Esophagus squamous epithelium (tissue), 5 donors: ENCODE measurements at places on chromosomes 2 and 18. TPM values are rescaled to one million over a fixed set of nuclear protein-coding genes. Genes with fewer than 3 reads are reported as not detected.

GRCh38 chr2:190879474-190880377 is 895 bp upstream of the GLS start:
- no peak for DNase-seq

DNA sequence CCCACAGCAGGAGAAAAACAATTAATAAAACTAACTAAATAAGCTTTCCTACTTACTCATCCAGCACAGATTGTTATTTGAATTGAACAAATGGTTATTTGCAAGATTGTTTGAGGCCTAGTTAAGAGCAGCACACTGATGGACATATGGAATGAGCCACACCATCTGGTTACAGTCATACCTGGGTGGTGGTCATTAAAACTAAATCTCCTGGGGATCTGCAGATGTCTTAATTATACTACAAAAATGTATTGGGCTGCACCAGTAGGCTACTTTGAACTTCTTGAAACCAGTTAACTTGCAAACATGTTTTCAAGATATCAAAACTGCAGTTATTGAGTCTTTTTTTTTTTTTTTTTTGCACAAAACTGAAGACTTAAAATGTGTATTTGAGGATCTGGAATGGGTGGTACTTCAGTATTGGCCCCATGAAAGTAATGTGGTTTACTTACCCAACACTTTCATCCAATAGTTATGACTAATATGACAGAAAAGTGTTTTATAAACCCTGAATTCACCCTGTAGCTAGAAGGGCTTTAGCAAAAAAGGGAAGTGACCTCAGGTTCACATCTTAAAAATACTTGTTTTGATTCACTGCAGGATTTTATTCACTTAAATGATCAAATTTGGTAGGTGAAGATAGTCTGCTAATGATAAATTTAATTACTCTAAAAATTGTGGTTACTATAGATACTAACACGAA is 10.8 kb downstream of the AGFG1 start:
- no peak for DNase-seq

GRCh38 chr2:182444806-182445205 is 18.0 kb upstream of the PDE1A start:
- no peak for DNase-seq

- no peak for DNase-seq
These were observed 228.9 kb upstream of the FOSL2 start for GRCh38 chr2:28163627-28164279.

The SP140L gene
- 8.6 TPM for total RNA-seq

GRCh38 chr2:240557101-240557751 is 562 bp downstream of the ANKMY1 start:
- no peak for DNase-seq

DNA sequence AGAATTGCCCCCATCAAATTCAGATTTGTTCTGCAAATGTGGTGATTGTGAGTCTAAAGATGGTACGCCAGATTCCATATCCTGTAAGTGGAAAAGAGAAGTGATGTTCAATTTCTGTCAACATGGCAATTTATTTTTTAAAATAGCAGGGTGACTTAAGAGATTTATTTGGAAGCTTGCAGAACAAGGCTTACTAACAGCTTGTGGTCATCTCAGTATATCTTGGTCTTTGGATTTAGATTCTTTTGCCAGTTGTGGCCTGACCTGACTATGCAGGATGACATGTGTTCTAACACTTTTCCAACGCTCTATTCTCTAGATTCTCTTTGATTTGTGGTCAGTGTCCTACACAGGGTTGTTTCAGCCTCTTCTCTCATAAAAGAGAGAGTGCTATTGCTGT is 74.4 kb downstream of the MAP3K20 start:
- DNase-seq, result no peak

DNA sequence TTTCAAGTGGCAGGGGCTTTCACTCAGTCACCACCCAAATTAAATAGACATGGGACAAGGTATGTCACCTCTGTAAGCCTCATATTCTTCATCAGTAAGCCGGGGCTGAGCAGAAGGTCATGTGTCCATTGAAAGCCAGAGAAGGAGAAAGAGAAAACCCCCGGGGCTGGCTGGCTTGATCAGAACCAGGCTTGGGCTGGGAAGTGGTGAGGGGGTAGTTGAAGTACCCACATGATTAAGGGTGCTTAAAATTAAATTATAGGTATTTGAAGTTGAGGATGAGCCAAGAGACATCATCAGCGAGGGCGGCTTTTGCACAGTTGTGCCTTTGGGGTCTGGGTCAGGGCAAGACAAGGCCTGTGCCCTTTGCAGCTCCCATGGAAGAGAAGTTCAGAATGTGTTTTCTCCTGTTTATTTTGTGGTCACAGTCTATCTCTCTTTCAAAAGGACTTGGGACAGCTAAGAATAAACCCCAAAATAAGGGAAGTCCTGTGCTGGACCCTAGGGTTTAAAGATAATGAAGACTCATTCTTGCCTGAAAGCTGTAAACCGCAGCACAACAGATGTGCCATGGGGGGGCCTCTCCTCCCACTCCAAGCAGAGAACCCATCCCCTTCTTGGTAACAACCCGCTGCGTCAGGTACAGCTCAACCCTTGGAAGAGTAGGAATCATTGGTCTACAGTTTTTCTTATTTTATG is 10.7 kb downstream of the DBI start:
- DNase-seq, result no peak

- DNase-seq, result no peak
These were observed 4.6 kb downstream of the TGIF1 start for GRCh38 chr18:3454365-3455089.

The TANC1 gene
- total RNA-seq, result 36.6 TPM

- DNase-seq, result no peak
These were observed 33.7 kb upstream of the OSBPL6 start for GRCh38 chr2:178160601-178161000.

DNA sequence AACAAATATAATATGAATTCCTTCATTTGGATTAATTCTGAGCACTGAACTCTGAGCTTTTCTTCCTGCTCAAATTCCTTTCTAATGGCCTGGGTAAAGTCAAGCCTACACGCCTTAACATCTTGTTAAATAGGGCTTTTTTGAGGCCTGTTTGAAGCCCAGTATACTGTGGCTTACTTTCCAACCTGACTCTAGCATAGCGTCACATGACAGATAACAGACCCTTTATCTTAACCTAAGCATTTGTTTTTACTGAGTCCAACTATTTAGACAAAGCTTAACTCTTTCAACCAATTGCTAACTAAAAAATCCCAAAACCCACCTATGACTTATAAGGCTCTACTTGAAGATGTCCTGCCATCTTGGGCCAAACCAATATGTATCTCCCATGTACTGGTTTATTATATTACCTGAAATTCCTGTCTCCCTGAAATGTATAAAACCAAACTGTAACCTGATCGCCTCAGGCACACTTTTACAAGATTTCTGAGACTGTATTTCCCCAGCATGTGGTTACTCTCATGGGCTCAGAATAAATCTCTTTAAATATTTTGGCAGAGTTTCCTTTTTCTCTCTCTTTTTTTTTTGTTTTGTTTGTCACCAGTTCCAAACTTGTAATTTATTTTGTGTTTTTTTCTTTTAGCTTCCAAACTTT is 271.1 kb upstream of the VWC2L start:
- no peak for DNase-seq

The EIF5B gene
- total RNA-seq, result 38.9 TPM

DNA sequence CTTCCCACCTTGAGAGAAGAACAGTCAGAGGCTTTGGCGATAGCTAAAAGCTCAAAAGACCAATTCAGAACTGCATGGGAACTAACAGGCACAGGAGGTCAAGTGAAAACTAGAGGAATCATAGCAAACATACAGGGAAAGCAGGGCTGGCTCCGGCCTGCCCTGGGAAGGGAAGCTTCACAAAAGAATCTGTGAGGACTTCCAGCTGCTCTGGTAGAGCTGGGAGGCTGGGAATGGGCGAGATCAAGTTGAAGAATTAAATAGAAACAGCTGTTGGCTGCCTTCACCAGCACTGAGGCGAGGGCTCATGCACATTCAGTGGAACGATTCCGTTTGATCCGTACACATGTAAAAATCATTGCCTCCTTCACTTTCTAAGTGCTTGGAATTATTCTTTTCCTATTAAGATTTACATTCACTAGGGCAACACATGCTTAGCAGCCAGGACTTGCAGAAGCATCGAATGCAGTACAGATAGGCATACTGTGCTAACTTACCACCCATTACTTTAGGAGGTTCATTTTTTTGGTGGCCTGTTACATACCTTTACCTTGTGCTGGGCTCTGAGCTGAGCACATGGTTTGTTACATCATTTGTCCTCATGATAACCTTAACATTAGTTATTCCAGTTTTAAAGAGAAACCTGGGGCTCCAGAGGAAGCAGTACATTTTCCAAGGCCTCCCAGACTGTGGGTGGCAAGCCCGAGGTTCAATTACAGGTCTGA is 125.4 kb upstream of the RNF152 start:
- DNase-seq, result no peak

DNA sequence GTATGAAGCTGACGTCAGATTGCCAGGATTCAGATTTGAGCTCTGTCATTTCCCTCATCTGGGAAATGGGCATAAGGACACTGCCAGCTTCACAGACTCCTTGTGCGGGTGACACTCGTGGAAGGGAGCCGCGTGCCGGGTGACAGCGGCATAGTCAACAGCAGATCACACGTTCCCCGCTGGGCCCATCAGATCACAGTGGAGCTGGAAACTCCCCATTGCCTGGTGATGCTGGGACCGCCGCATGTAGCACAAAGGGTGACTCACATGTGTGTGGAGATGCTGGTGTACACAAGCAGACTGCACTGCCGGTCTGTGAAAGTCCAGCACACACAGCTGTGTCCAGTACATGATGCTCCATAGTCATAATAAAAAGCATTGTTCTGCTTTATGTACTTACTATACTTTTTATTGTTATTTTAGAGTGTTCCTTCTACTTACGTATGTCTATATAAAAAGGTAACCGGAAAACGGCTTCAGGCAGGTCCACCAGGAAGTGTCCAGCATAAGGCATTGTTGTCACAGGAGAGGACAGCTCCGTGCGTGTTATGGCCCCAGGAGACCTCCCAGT is 31.8 kb downstream of the SALL3 start:
- DNase-seq, result no peak

GRCh38 chr2:178119179-178119922 is 7.1 kb downstream of the RBM45 start:
- no peak for DNase-seq

The CPO gene
- not detected for total RNA-seq

- DNase-seq, result no peak
These were observed 665.6 kb upstream of the KLHL29 start for GRCh38 chr2:22719396-22719795.

- DNase-seq, result no peak
These were observed 36.4 kb upstream of the SLC14A1 start for GRCh38 chr18:45687621-45688020.

The EHD3 gene
- 28.2 TPM for total RNA-seq

DNA sequence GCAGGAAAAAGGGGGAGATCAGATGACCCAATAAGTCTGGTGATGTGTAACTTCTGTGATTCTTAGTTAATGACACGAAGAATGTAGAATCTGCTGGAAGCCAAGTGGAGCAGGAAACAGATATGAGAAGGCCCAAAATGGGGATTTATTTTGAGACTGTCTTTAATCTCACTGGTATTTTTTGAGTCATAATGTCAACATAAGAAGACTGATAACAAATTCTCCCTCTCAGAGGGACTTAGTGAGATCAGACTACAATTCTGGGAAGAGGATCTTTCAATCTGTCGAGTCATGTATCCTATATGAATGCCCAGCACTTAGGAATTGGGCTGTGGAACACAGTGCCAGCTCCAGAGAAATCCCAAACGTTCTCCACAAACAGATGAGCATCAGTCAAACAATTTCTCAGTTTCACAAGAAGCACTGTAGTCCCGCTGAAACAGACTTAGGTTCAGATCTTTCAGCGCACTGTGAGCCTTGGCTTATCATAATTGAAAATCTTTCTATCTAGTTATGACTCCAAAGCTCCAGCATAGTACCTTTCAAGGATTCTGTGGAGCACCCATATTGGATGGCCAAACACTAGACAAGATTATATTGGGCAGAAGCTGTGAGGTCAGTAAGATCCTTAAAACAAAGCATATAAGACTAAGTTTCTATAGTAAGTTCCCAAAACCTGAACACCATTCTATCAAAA is 738.2 kb downstream of the LRP1B start:
- DNase-seq, result no peak

The PROKR1 gene
- total RNA-seq, result not detected

DNA sequence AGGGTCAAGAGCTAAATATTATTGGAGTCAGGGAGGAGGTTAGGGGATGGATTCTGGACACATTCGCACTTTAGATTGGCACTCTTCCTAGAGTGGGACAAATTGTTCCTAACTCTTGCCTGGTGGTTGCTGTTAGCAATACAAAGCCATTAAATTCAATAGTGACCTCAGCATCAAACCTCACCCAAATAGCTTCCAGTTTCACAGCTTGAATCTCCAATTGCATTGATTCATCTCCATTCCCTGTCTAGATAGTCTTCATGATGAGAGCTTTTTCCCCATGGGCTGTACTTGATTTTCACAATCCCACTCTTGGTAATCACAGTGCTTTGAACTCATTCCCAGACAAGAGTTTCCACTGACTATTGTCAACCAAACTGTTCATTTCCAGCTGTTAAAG is 585.9 kb upstream of the SYT4 start:
- no peak for DNase-seq

The TMEM17 gene
- total RNA-seq, result 2.6 TPM

The CAPN14 gene
- 266 TPM for total RNA-seq

GRCh38 chr18:3395466-3395865 is 54.5 kb upstream of the TGIF1 start:
- no peak for DNase-seq

DNA sequence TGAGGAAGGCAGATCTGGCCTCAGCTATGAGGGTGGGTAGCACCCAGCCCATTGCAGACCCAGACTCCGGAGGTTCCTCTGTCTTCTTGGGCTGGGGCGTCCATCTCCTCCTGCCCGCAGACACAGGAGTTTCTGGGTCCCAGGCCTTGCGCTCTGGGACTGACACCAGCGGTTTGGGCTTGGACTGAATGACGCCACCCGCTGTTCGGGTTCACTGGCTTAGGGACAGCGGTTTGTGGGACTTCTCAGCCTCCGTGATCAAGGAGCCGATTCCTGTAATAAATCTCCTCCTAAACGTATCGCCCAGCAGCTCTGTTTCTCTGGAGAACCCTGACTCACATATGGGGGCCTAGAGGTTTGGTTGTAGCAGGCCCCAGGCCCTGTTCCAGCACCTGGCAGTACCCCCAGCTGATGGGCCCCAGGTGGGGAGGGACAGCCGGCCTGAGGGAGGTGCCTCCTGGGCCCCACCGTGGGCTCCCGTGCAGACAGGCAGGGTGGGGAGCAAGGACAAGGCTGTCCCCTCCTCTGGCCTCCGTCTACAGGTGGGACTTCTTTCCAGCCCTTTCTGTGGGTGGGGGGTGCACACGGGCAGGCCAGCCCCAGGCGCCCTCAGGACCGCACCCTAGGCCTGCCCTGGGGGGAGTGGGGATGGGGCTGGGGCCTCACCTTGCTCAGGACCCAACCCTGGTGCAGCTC is 4.5 kb upstream of the AQP12A start:
- no peak for DNase-seq

DNA sequence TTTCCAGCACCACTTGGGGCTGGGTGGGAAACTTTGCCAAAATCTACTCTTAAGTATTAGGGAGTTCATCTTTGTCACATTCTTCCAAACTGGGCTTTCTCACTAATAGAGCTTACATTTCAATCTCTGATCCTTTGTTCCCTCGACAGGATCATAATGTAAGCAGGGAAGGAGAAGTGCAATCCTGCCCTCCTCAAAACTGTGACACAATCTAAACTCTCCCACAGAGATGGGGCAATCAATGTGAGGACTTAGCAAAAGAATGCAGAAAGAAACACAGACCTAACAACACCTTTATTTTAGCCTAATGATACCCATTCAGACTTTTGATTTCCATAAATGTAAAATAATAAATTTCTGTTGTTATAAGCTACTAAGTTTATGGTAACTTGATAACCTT is 40.8 kb downstream of the DSEL start:
- no peak for DNase-seq

The C1QL2 gene
- total RNA-seq, result not detected
